CD4-positive, alpha-beta T cell treated with Interleukin-6 at 100 ng/mL for 8 hours (primary cell): ENCODE measurements at places on chromosomes 2 and 18.

DNA sequence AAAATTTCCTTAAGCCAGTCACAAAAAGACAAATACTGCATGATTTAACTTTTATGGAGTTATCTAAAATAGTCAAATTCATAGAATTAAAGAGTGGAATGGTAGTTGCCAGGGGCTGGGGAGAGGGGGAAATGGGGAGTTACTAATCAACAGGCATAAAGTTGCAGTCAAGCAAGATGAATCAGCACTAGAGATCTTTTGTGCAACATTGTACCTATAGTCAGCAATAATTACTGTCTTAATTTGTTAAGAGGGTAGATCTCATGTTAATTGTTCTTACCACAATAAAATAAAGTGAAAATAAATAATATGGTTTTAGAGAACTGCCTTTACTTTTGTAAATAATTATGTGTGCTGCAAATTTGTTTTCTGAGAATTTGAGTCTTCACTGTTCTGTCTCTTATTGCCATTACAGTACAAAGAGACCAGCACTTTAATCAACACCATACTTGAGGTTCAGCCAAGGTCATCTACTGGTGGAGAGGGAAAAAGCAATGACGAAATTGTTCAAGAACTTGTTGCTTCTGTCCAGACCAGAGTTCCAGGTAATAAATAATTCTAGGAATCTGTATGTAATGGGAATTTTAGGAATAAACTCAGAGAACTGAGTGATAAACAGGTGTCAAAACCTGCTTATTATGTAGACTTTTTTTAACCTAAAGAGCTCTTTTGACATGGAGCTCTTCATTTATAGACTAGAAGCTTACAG, 75.5 kb downstream of the TRABD2A start:
- DNase-seq: no peak

DNA sequence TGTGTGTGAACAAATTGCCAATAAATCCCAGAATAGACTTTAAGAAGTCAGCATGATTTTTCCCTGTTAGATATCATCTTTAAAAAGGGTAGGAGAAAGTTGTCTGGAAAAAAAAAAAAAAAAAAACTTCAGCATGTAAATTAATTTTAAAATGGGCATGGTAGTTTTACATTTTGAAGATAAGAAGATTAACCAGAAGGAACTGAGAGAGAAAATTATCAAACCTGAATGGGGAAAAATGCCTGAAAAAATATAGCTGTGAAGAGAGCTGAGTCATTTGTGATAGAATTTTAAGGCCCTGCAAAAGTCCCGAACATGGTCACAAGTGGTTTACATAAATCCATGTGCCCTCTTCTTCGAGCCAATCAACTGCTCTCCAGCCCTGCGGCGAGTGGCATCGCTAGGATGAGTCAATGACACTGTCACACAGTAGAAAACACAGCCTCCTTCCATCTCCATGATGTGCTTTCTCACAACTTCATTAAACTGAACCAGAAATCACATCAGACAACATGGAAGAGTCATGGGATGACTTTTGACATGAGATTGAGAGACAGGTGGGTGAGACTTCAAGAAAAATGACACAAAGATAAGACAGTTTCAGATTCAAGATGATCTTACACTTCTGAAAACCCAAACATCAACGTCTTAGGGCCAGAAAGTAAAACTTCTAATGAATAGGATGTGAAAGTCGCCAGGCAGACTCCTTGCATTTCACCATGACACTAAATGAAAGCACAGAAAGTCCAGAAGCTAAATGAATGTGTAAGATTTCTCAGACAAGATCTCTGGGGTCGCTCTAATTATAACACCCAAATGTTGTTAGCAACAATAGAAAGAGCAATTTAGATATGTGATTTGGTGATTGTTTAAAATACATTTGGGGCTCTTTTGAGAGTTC, 273.0 kb upstream of the ID2 start:
- peak; percentile 48 for DNase-seq

DNA sequence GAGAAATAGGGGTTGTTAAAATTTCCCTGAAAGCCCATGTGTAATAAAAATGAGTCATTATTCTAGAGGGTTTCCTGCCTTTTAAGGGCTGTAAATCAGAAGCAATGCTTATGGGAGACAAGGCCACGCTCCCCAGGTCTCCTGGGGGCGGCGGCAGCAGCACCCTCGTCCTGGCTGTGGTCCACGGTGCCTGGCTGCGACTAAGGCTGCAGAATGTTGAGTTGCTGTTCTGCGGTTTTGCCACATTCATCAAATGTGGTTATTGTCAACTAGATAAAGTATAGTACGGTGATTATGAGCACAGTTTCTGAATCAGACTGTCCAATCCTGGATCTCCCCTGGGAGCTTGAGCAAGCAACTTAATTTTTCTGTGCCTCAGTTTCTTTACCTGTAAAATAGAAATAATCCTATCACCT, 11.9 kb upstream of the AGFG1 start:
- peak; percentile 70 for DNase-seq

DNA sequence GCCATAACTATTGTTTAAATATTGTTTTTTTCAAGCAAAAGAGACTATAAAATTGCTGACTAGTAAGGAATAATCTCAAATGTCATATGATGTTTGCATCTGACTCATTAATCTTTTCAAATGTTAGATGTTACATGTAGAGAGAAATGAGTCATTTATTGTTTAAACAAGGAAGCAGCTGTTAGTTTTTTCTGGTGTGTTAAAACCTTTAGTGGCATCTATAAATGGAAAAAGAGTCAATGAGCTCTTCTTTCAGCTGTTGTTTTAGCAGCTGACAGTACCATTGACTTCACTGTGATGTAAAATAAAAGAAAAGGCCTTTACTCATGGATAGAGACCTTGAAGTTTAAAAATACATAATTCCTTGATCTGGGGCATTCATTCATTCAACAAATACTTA, 1.8 kb upstream of the KLHL41 start:
- DNase-seq: no peak
